Left renal cortex interstitium (tissue), 4 donors: ENCODE measurements at places on chromosomes 3 and 15. TPM values are rescaled to one million over a fixed set of nuclear protein-coding genes. Genes with fewer than 3 reads are reported as not detected.

GRCh38 chr3:86547692-86548091, 443.3 kb downstream of the VGLL3 start:
- DNase-seq = no peak

The DTX3L gene
- polyA plus RNA-seq = 12.9 TPM

The ADCY5 gene
- 10.4 TPM for polyA plus RNA-seq

- DNase-seq = no peak
Measured at GRCh38 chr3:50464569-50464968, 38.9 kb downstream of the CACNA2D2 start.

GRCh38 chr3:67067251-67067650, 69.1 kb downstream of the KBTBD8 start:
- no peak for DNase-seq

DNA sequence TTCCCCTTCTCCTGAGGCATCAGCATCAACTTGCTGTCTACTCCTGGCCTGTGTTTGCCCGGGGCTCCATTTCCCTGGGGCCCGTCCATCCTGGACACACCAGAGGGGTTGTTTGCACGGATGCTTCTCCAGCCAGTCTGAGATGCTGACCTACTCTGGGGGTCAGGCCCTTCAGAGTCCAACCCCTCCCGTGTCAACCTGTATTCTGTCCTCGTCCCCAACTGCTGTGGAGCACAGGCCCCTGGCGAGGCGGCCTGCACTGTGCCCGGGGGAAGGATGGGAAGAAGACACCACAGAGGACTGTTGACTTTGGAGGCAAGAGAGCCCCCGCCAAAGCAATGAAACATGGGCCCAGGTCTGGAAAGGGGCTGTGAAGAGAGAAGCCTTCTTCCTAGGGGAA, 25.8 kb downstream of the ALS2CL start:
- no peak for DNase-seq

- peak; percentile 19 for DNase-seq
Measured at GRCh38 chr3:172562871-172563865, 39.9 kb upstream of the TNFSF10 start.

DNA sequence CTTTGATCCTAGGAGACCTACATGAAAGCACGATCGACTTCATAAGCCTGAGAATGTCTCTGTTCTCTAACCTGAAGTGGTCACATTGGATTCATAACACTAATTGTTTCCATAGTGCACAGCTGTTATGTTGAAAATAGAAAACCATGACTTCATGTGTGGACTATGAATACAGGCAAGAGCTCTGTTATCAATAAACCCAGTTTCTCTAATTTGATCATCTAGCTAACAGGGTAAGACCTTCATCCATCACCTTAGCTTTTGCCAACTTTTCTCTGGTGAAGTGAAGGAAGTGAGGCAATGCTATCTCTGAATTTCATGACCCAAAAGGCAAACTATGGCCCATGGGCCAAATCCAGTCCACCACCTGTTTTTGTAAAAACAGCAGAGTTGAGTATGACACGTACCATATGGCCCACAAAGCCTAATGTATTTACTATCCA, 27.2 kb downstream of the ABI3BP start:
- no peak for DNase-seq

The SI gene
- not detected for polyA plus RNA-seq

The CADPS gene
- polyA plus RNA-seq = 1.0 TPM

DNA sequence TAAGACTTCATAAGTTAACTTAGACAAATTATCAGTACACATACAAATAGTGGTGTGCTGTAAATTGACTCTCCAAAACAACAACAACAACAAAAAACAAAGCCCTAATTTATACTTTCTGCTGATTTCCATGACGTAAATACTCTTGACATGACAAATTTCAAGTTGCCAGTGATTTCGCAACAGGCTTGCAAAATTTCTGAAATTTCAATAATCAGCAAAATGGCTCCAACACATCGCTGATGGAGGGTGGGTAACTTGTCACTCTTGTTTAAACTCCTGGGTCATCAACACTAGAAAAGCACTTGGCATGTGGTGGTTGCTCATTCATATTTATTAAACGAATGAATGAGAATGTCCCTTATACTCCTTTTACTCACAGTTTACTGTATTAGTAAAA, 205.2 kb upstream of the SATB1 start:
- DNase-seq = no peak

The ACTRT3 gene
- polyA plus RNA-seq = 4.3 TPM

GRCh38 chr3:177451864-177452830, 254.9 kb upstream of the TBL1XR1 start:
- DNase-seq = no peak

The MKRN3 gene
- polyA plus RNA-seq = 3.1 TPM

The SENP5 gene
- 30.5 TPM for polyA plus RNA-seq

- no peak for DNase-seq
Measured at GRCh38 chr3:127427666-127428065, 139.8 kb upstream of the PRR20G start.

GRCh38 chr3:129323651-129324294, 45.1 kb downstream of the HMCES start:
- no peak for DNase-seq

The SH3BP5 gene
- polyA plus RNA-seq = 46.0 TPM

The FSTL1 gene
- 630 TPM for polyA plus RNA-seq

The HIGD2B gene
- polyA plus RNA-seq = not detected

The UTS2B gene
- polyA plus RNA-seq = 0.55 TPM

DNA sequence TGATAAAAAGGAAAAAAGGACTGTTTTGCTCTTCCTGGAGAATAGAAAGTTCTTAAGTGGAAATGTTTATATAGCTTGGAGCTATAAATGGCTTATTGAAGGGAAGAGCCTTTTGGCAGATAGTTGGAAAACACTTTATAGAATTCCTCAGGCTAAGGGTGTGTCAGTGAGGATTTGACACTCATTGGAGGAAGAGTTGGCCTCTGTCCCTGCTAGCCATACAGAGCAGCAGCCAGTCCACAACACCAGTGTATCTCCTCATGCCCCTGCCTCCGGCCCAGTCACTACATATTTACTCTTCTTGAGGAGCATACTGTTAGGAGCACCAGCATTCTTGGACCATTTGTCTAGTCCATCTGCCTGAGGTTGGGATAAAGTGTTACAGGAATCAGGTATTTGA, 36.2 kb downstream of the KLHL18 start:
- no peak for DNase-seq

The ESYT3 gene
- 2.2 TPM for polyA plus RNA-seq

The SNX22 gene
- 1.1 TPM for polyA plus RNA-seq

The HHATL gene
- 0.74 TPM for polyA plus RNA-seq

GRCh38 chr3:30344288-30344687, 262.1 kb upstream of the TGFBR2 start:
- DNase-seq = no peak

GRCh38 chr15:76335307-76336253, 993 bp upstream of the ISL2 start:
- DNase-seq = peak; percentile 37

DNA sequence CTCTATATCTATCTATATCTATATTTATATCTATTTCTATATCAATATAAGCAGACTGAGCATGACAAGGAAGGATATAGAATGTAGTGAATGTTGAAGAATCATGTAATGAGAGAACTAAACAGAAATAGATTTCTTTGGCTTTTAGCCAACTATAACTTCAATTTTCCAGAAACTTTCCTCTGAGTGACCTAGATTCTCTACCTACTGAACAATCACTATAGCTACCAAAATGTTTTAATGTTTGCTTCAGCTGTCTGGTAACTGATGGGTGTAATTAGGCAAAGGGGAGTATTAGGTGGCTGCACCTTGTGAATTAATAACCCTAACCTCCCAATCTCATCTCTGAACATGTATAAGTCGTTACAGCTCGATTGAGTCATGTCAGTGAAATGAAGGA, 76.4 kb upstream of the ROBO1 start:
- no peak for DNase-seq

- peak; percentile 32 for DNase-seq
Measured at GRCh38 chr3:16513141-16514020, at the start of gene RFTN1. Gene RFTN1 (minus strand): TSS chr3:16513699. CDS start chr3:16493869, 19,830 bp downstream.

DNA sequence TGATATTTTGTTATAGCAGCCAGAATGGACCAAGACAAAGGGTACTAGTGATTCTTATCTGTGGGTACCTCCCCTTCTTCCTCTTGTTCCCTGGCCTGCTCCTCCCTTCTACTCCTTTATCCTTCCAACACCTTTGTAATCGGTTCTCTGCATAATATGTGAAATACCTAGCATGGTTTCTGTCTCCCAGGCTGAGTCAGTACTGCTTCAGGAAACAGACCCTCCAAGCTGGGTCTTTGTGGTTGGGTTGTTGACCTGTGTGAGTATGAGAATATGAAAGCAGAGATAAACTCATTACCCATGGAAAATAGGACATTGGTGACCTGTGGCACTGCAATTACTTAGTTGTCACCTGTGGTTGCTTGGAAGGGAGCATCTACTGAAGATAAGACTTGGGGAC, 69.3 kb upstream of the KLF13 start:
- DNase-seq = no peak

DNA sequence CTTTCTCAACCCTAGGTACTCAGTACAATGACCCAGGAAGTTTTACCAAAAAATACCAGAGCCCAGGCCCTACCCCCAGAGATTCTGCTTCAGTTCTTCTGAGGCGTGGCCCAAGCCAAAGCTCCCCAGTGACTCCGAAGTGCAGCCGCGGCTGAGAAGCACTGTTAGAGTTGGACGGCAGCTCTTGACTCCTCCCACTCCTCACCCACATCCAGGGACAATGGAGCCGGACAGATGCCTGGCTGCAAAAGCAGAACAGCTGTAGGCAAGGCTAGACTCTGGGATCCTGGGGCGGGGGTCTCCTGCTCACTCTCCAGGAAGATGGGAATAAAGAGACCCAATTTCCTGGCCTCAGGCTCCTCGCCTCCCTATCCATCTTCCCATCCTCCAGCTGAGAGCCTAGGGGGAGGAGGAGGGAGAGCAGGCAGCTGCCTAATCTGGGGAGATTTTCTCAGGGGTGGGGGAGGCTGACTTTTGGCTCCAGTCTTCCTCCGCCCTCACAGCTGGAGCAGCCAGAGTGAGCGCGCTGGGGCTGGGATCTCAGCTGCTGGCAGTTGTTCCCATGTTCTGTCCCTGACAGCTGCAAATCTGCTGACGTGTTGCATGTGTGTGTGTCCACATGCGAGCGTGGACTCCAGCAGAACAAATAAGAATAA, 223.8 kb downstream of the OPA1 start:
- peak; percentile 63 for DNase-seq

The SEMA4B gene
- 42.0 TPM for polyA plus RNA-seq

The SAXO2 gene
- 4.6 TPM for polyA plus RNA-seq

The CCNB2 gene
- 39.4 TPM for polyA plus RNA-seq

The GABRB3 gene
- 6.5 TPM for polyA plus RNA-seq

GRCh38 chr3:139113993-139114375, 69.3 kb upstream of the PRR23C start:
- DNase-seq = no peak

- no peak for DNase-seq
Measured at GRCh38 chr3:25064681-25065080, 363.4 kb upstream of the RARB start.

- no peak for DNase-seq
Measured at GRCh38 chr3:154971341-154971740, 108.8 kb upstream of the MME start.

DNA sequence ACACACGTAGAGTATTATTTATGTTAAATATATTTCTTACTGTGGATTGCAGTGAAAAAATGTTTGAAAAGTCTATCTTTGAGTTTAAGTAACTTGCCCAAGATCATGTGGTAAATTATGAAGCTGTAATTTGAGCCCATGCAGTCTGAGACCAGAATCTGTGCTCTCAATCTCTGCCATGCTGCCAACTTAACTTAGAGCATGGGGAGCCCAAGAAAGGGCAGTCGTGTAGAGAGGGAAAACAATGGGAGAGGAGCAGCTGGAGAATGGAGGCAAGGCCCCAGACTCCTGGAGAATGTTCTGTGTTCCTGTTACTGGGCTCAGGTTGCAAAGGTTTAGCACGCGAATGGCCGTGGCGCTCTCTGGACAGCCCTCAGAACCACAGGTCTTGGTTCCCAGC, 311.6 kb upstream of the RASGRP1 start:
- DNase-seq = no peak

The CDHR4 gene
- 0.16 TPM for polyA plus RNA-seq

- no peak for DNase-seq
Measured at GRCh38 chr3:121111914-121112612, 204.1 kb downstream of the STXBP5L start.

GRCh38 chr3:923161-923910, 169.5 kb upstream of the CNTN6 start:
- no peak for DNase-seq

The QARS1 gene
- polyA plus RNA-seq = 286 TPM

DNA sequence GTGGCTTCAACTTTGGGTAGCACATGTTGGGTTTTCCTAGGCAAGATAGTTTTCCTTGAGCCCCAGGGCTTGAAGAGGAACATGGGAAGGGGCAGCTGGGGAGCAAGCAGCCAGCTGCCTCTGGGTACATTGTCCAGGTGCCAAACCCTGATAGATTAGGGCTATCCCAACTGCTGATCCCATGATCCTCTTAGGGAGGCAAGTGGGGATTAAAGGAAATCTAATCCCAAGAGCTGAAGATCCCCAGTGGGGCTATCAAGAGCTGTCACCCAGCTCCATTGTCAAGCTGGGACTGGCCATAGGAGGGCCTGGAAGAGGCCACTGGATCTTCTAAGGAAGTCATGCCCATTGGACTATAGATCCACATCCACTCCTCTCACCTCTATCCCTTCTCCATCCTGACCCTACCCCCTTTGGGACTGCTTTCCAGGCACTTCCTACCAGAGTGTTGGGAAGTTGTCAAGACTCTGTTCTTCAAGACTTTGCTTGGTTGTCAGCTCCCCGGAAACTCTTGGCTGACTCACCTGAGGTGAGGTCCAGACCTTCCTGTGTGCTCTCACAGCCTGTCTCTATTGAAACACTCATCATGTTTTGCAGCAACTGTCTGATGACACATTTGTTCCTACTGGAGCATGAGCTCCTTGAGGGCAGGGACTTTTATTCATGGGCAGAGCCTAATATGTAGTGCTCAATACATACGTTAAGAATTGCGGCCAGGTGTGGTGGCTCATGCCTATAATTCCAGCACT, 5.9 kb downstream of the CAMK2N2 start:
- no peak for DNase-seq

The ZBTB47 gene
- polyA plus RNA-seq = 18.7 TPM

- no peak for DNase-seq
Measured at GRCh38 chr15:66841953-66842681, 140.1 kb downstream of the SMAD6 start.
